ENCODE measurements at places on chromosomes 2 and 18.

- no peak for DNase-seq
Observed at GRCh38 chr2:106540886-106541285, 53.7 kb downstream of the CD8B2 start.

- DNase-seq, result no peak
Observed at GRCh38 chr18:45788861-45789260, 36.6 kb upstream of the SIGLEC15 start.

DNA sequence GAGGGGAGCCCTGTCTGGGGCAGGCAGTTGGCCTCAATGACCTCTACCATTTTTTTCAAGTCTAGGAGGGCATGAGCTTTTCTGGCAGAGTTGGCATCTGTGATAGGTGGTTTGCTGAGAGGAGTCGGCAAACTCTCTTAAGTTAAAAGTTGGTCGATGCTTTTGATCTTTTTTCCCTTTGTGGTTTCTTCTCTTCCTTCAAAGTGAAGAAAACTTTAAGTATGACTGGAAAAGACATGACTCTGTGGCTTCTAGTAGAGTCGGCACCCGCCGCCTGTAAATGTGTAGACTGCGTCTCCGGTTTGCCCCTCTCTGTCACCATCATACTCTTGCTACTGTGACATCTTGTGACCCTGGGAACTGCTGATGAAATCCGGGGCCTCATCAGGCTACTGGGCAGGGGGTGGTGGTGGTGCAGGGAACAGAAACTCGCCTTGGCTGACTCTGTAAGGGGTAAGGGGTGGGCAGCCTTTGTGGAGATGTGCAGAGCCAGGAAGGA is 21.1 kb downstream of the INPP5D start:
- no peak for DNase-seq

- no peak for DNase-seq
Observed at GRCh38 chr2:151405376-151405775, 4.3 kb upstream of the RIF1 start.

- no peak for DNase-seq
Observed at GRCh38 chr2:170932166-170932565, 3.1 kb downstream of the GORASP2 start.

DNA sequence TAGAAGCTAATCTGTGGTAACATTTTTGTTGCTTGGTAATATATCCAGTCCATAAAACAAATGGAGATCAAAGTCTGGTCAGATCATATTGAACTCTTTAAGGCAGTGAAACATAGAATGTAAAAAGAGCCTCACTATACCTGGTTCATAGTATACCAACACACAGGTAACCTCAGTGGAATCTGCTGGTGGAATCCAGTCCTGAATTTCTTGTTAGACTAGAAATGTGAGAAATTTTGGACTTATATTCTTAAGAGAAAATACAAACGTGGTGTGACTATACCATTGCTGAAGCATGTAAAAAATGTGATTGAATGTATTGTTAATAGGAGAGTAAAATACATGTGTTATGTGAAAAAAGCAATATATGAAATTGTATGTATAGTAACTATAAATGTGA is 46.1 kb upstream of the GRHL1 start:
- no peak for DNase-seq

GRCh38 chr2:20676353-20677215 is 9.6 kb downstream of the GDF7 start:
- no peak for DNase-seq

- DNase-seq, result peak; percentile 25
Observed at GRCh38 chr2:218883491-218884490, 3.1 kb downstream of the WNT10A start.

DNA sequence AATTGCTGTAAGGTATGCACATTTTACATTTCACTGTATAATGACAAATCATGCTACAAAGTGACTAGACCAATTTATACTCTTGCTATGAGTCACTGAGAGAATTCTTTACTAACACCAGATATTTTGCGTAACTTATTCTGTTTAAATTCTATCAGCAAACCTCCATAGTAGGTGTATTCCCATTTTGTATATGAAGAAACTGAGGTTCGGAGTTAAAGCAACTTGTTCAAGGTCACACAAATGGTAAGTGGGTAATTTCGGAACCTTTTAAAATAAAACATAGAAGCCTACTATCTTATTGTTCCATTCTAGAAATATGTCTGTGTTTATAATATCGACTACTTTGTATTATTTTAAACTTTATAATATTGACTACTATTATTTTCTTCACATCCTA is 15.9 kb upstream of the CPS1 start:
- no peak for DNase-seq

DNA sequence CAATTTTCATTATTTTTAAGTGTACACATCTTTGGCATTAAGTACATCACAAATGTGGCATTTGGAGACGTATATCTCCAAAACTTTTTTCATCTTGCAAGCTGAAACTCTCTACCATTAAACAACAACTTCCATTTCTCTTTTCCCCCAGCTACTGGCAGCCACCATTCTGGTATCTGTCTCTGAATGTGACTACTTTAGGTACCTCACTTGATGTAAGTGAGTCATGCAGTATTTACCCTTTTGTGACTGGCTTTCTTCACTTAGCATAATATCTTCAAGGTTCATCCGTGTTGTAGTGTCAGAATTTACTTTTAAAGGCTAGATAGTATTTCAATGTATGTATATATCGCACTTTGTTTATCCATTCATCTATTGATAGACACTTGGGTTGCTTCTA is 17.0 kb downstream of the BABAM2 start:
- no peak for DNase-seq

Data from EL (cell line).